Pericardium fibroblast (primary cell): ENCODE measurements at places on chromosomes 6 and 20. TPM values are rescaled to one million over a fixed set of nuclear protein-coding genes. Genes with fewer than 3 reads are reported as not detected.

The RCAN2 gene
- 0.51 TPM in 1 of 2 replicates, not detected in the other for total RNA-seq

The GABRR1 gene
- total RNA-seq, result not detected in 2 replicates

The OVOL2 gene
- total RNA-seq, result not detected in 2 replicates

The PRRT1 gene
- 0.47 and 0.85 TPM in 2 replicates for total RNA-seq

The ALDH8A1 gene
- total RNA-seq, result 0.09 TPM in 1 of 2 replicates, not detected in the other
